NCI-H2029 (cell line): ENCODE measurements at places on chromosomes 5 and 9.
A peak's percentile ranks its signal among the peaks of the same experiment; 100 is the strongest.

GRCh38 chr5:150227036-150227435 is 37.2 kb downstream of the SLC6A7 start:
- no peak for DNase-seq

DNA sequence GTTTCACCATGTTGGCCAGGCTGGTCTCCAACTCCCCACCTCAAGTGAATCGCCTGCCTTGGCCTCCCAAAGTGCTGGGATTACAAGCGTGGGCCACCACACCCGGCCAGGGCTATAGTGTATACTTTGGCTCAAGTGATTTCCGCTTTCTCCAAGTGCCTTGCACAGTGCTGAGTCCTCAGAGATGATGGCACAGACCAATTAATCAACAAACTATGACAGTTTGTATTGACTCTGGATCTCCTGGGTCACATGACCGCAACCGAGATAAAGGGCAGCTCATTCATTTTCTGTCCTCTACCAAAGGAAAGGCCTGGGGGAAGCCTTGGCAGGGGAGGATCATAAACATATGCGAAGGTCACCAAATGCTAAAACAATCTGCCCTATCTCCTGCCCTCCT is 11.4 kb upstream of the LARP1 start:
- DNase-seq = no peak

- DNase-seq = no peak
Measured at GRCh38 chr9:4596165-4596922, 65.8 kb upstream of the PLPP6 start.

GRCh38 chr5:14039576-14039975 is 95.1 kb upstream of the DNAH5 start:
- DNase-seq = no peak

DNA sequence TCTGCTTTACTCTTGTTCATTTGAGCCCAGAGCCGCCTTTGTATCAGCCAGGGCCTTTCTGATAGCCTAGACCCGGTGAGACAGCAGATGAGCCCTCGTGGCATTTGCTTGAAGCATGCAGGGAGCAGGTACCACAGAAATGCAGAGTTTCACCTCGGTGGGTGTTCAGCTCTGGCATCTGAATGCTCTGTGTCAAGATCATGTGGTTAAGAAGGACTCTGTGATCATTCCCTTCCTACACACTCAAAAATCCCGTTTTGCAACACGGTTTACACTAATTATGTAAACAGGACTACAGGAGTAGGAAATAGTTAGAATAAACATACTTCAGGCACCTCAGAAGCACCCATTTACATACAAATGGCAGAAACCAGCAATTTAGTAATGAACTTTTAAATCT is 67.2 kb downstream of the MVB12B start:
- no peak for DNase-seq

DNA sequence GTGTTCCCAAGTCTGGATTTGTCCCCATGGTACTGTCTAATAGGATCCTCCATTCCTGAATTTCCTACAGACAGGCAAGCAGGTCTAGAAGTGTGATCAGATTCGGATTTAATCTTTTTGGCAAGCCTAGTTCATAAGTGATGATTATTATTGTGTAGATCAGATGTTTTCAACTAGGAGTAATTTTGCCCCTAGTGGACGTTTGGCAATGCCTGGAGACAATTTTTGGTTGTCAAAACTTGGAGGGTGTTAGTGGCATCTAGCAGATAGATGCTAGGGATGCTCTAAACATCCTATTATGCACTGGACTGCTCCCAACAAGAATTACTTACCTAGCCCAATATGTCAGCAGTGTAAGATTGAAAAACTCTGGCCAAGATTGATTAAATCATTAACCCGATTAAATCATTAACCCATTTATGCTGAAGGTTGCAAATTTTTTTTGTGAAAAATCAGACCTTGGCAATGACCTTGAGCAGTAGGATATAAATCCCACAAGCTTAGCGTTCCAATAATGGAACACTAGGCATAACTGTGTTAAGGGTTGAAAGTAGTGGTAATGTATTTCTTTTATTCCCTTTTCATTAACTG is 28.2 kb downstream of the TCERG1 start:
- DNase-seq = no peak

DNA sequence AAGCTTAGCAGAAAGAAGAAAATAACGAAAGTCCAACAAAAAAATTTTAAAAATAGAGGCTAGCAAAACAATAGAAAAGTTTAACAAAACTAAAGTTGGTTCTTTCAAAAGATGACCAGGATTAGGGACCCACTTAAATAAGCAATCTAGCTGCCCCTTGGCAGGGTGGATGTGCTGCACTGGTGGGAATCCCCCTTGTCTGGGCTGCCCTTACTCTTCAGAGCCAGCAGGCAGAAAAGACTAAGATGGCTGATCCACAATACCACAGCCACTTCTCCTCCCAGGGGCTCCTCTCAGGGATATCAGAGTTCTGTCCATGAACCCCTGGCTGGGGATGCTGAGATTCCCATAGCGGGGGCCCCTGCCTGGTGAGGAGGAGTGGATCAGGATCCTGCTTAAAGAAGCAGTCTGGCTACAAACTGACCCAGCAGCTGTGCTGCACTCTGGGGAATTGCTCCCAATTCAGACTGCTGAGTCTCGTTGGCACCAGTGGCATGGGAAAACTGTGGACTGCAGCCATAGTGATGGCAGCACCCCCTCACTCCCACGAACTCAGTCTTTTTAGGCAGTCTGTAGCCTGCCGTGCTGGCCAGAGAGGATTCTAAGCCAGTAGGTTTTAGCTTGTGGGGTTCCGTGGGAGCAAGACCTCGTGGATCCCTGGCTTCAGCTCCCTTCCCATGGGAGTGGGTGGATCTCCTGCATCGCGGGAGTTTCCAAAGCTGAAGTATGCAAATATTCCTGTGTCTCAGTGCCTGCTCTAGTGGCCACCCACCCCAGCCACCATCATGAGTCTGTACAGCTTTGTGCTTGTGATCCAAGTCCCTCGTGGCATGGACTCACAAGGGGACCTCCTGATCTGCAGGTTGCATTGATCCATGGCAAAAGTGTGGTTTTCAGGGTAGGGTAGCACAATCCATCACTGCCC is 2.9 kb upstream of the INSL6 start:
- no peak for DNase-seq

DNA sequence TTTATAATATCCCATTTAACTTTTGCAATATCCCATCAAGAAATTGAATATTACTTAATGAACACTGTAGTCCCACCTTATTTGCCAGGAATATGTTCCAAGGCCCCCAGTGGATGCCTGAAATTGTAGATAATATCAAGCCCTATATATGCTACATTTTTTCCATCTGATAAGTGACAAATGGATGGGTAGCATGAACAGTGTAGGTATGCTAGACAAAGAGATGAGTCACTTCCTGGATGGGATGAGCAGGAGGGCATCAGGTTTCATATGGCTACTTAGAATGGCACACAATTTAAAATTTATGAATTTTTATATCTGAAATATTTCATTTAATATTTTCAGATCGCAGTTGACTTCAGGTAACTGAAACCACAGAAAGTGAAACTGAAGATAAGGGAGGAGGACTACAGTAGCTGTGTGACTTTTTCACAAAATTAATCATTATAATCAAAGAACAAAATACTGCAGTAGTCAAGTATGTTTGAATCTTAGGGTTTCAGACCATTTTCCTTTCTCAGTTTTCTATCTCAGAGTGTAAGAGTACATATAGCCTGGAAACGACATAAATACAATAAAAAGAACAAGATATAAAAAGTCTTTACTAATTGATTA is 636.4 kb upstream of the ARRDC3 start:
- peak; percentile 2 for DNase-seq
